ENCODE measurements at places on chromosomes 6 and 20. TPM values are rescaled to one million over a fixed set of nuclear protein-coding genes. Genes with fewer than 3 reads are reported as not detected.

Gene ENPP4
- 0.29 TPM for total RNA-seq

Gene HDGFL1
- not detected for total RNA-seq

Gene GATA5
- total RNA-seq: 0.75 TPM

Gene GCNT2
- 4.9 TPM for total RNA-seq

Gene TMEM244
- not detected for total RNA-seq

Gene RAB32
- 43.7 TPM for total RNA-seq

Gene TNXB
- 0.41 TPM for total RNA-seq

Gene TREML1
- not detected for total RNA-seq

Gene HLA-DPB1
- not detected for total RNA-seq

Gene BPIFB4
- not detected for total RNA-seq

Gene LRRC73
- total RNA-seq: 1.1 TPM

Gene CEP57L1
- total RNA-seq: 5.5 TPM

Gene SLC13A3
- total RNA-seq: not detected

Gene MAS1
- total RNA-seq: not detected

Gene NKX2-4
- not detected for total RNA-seq

Gene LY6G6F
- not detected for total RNA-seq

Gene SLC35F1
- not detected for total RNA-seq

Gene CNR1
- 1.9 TPM for total RNA-seq

Gene ARFRP1
- 35.5 TPM for total RNA-seq

Gene MEP1A
- not detected for total RNA-seq

Gene DUSP15
- 1.4 TPM for total RNA-seq

Gene CST7
- not detected for total RNA-seq

Gene ASF1A
- total RNA-seq: 8.0 TPM

Gene TBXT
- total RNA-seq: not detected

Gene SLC26A8
- 0.08 TPM for total RNA-seq

Gene SLC17A1
- total RNA-seq: 0.16 TPM

Gene MYLK2
- 0.27 TPM for total RNA-seq

Gene ZNF334
- not detected for total RNA-seq

Gene SEL1L2
- not detected for total RNA-seq

Gene ZNF76
- 10.0 TPM for total RNA-seq

Gene NHLRC1
- 1.8 TPM for total RNA-seq

Gene HUS1B
- total RNA-seq: 0.31 TPM

Gene SRSF6
- total RNA-seq: 108 TPM

Gene FNDC1
- total RNA-seq: 0.13 TPM

Gene FHL5
- not detected for total RNA-seq

Gene LSM2
- 61.3 TPM for total RNA-seq

Gene LAMA2
- total RNA-seq: 0.30 TPM

Gene F13A1
- total RNA-seq: not detected

Gene FLRT3
- 2.2 TPM for total RNA-seq

Gene BPIFB2
- total RNA-seq: not detected

Gene SAPCD1
- total RNA-seq: 5.2 TPM

Gene HLA-DQB2
- total RNA-seq: not detected

Gene IMPG1
- total RNA-seq: not detected

Gene IFNGR1
- total RNA-seq: 37.6 TPM

Gene BMP5
- total RNA-seq: 0.04 TPM

Gene C6orf52
- 1.6 TPM for total RNA-seq

Gene USP49
- 0.83 TPM for total RNA-seq

Gene CST2
- total RNA-seq: 0.27 TPM

Gene BFSP1
- total RNA-seq: 5.1 TPM

Gene AHI1
- total RNA-seq: 10.2 TPM

Gene PCK1
- total RNA-seq: 0.13 TPM

Gene SPATA2
- 7.8 TPM for total RNA-seq

Gene LTA
- total RNA-seq: 0.12 TPM

Gene SAMD10
- not detected for total RNA-seq

Gene LY6G6C
- 0.23 TPM for total RNA-seq

All from A549 treated with Mapracorat at 1 μM for 4 hours (cell line).